ENCODE measurements at places on chromosomes 3 and 15.

DNA sequence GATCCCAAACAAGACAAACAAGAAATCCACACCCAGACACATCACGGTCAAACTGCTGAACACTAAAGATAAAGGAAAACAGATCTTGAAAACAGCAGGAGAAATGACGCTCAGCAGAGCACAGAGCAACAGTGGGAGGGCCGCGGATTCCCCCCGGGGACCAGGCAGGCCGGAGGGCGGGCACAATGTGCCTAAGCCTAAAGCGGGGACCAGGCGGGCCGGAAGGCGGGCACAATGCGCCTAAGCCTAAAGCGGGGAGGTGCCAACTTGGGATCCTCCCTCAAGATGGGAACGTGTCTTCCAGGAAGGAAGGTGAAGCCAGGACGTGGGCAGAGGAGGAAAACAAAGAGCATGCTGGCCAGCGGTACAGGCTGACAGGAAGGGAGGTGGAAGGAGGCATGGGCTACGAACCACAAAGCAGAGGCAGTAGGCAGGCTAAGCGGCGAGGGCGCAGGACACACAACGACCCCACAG is 31.1 kb downstream of the CYFIP1 start:
- DNase-seq = no peak

GRCh38 chr3:98038286-98038685 is 3.2 kb upstream of the GABRR3 start:
- no peak for DNase-seq

- DNase-seq = no peak
Observed at GRCh38 chr3:43028678-43029490, 49.8 kb downstream of the GASK1A start.

DNA sequence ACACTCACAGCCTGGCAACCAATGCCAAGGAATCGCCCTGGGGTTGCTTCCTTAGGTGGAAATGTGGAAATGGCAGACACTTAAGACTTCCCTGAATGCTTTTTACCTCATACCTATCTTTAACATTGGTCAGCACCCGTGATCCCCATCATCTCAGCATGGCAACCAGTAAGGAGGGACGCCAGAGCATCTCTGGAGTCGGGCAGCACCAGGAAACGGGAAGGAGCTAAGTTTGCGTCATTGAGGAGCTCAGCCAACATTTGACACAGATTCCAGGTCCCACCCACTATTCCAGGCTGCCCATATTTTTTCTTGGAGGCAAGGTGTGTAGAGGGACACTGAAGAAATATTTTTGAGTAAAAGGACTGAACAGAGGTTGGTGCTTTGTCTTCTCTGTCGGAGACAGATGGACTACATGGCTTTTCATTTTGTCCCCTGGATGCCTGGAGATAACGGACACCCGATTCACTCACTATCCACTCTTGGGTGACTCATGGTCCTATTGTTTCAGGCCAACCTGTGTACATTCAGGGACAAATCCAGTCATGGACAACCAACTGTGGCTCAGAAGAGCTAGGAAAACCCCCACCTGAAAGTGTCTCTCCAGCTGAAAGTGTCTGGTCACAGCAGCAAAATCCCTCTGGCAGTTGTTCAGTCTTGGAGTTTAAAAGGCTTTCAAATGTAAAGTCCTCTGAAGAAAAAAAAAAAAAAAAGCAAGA is 70.4 kb upstream of the OXTR start:
- no peak for DNase-seq

DNA sequence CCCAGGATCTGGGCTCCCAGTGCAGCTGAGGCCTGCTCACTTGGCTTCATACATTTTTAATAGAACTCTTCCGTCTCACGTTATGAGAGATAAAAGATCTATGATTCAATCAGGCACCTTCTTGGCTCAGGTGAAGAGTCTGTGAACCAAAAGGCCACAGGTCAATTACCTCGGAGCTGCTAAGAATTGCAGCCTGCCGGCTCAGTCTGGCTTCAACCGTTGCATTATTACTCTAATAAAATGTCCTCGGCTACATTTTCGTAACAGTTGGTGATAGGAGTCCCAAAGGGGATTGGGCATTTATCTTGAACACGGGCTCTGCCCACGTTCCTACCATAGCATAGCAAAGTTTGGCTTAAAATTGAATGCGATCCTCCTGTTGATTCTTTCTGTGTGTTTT is 176.3 kb downstream of the SLCO3A1 start:
- no peak for DNase-seq

DNA sequence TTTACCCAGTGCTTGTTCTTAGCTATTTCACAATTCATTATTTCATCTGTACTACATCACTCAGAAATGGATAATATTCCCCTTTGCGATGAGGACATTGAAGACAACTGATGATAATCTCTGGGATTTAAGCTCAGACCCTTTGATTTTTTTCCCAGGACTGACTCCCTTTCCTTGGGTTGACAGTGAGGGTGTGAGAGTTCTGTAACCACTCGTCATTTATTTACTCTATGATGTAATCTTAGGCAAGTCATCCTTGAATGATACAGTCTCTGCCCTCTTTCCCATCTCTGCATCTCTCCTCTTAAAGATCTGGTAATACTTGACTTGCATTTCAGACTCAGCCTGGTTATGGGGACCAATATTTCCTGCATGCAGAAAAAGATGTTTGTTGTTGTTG is 1041.7 kb downstream of the AGBL1 start:
- DNase-seq = no peak

DNA sequence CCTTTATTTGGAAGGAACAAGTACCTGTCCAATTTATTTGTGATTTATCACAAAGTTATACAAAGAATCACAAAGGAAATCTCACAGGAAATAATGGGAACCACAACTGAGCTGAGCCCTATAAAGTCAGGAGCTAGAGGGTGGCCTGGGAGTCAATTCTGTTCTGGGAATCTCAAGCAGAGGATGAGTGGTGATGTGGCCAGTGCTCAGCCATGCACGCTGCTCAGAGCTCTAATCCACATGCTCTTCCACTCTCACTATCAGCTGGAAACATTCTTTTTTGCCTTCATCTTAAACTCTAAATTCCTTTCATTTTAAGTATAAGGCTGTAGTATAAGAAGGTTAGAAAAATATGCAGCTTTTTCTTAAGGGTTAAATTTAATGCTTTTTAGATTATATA is 36.6 kb downstream of the UACA start:
- DNase-seq = no peak

DNA sequence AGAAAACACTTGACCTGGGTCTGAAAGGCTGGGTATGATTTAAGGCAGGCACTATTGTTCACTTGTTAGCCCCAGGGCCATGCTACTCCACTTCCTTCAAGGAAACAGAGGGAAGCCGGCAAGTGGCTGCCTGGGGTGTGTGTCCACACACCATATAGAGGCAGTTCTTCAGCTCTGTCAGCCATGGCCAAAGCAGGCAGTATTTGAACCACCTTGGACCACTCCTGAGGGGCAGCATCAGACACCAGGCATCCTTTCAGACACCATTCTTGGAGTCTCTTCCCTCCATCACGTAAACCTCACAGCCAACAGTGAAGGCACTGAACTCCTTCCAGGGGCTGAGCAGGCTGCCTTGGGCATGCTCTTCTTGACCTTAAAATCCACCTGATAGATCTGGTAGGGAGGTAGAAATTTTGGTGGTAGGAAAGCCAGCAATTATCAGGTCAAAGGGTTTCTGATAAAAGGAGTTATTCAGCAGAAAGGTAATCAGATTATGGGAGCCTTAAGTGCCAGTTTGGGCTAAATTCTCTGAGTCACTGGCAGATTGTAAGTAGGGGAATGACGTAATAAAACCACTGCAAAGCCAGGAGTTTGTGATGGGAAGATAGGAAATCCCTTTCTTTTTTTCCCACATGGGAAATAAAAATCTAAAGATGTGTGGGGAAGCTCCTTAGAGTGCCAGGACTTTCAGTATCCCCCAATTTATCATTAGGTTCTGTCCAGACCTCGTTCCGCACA is 20.2 kb downstream of the TGFBR2 start:
- DNase-seq = no peak

GRCh38 chr3:56790016-56790821 is 11.5 kb downstream of the ARHGEF3 start:
- no peak for DNase-seq

DNA sequence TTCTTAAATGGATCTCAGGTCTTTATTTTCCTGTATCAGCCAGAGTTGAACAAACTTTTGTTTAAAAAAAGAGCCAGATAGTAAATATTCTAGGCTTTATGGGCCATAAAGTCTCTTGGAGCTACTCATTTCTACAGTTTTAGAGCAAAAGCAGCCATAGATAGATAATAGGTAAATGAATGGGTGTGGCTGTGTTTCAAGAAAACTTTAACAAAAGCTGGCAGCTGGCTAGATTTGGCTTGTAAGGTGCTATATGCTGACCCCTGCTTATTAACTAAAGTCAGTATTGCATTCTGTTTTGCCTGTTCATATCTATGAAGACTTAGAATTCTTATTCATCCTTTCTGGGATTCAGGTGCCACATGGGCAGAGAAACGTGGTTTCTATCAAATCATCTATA is 29.0 kb downstream of the MFN1 start:
- no peak for DNase-seq

- no peak for DNase-seq
Observed at GRCh38 chr15:42595626-42596240, 20.3 kb downstream of the STARD9 start.
